ENCODE measurements at places on chromosomes 1 and 21.

DNA sequence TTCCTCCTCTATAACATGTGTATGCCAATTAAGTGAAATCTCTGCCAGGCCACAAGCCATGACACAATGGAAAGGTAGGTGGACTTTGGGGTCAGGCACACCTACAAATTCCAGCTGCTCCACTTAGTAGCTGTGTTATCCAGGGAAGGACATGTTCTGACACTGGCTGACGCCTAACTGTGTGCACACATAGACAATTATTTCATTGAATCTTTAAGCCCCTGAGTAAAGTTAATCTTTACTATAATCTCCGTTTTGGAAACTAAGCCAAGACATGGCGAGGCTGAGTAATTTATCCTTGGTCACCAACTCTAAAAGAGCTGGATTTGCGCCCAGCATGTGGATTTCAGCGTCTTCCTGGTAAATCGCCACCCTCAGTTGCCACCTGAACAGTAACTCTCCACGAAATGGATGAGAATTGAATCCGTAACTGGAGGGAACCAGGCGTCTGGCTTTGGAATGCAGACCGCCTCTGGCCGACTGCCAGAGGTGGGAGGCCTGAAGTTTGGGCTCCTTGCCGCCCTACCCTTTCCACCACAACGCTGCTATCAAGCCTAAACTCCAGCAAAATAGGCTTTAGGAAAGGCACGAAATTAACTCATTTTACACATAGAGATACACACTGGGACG, 888 bp upstream of the SNRPE start:
- no peak for DNase-seq

- no peak for DNase-seq
These were observed 11.0 kb upstream of the TNFRSF8 start for GRCh38 chr1:12052008-12052573.

DNA sequence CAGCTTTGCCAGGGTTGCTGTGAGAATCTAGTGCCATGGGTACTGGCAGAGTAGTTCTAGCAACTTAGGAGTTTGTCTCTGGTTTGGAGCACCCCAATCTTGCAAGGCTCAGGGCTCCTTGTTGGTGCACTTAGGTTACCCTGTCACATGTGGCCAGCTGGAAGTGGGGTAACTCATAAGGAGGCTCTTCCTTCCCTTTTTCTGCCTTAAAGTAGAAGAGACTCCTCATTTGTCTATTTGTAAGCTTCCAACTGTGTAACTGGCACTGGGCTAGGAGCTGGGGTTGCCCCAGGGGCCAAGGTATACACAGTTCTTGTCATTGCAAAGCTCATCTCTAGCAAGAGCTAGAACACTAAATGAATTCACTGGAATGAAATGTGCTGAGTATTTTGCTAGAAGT, 10.6 kb downstream of the MROH7 start:
- DNase-seq, result no peak

GRCh38 chr1:65109487-65109886, 38.5 kb upstream of the AK4 start:
- no peak for DNase-seq

DNA sequence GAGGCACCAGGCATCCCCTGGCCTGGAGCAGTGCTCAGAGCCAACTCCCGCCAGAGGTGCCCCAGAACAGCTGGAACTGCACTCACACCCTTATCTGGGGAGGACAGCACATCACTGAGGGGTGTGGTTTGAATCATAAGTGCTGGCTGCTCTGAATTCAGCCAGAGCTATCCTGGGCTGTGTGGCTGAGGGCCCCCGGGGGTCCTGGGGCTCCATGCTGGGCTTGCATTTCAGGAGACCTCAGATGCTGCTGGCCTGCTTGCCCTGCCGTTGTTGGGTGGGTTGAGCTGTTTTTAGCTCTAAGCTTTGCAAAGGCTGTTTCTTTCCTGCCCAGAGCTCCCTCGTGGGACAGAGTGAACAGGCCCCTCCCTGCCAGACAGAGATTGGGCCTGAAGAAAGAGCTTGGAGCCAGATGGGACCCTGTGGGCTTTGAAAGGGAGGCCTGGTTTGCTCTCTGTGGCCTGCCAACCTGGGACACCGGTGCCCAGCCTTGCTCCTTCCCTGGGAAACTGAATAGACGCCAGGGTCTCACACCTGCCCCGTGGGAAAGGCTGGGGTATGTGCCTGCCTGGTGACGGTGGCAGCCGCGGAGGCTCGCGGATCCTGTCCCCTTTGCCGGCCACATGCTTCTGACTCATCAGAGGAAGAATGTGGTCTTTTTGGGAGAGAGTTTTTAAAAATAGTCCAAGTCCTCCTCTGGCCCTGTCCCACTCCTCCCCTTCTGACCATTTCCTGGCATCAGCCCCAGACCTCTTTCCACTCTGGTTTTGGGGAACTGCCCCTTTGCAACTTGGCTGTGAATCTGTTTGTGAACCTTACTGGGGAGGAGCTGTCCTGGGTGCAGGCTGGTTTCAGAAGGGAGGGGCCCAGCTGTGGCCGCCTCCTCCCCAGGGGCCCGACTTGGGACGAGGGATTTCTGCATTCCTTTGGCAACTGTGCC, 30.0 kb downstream of the ARHGEF10L start:
- no peak for DNase-seq

DNA sequence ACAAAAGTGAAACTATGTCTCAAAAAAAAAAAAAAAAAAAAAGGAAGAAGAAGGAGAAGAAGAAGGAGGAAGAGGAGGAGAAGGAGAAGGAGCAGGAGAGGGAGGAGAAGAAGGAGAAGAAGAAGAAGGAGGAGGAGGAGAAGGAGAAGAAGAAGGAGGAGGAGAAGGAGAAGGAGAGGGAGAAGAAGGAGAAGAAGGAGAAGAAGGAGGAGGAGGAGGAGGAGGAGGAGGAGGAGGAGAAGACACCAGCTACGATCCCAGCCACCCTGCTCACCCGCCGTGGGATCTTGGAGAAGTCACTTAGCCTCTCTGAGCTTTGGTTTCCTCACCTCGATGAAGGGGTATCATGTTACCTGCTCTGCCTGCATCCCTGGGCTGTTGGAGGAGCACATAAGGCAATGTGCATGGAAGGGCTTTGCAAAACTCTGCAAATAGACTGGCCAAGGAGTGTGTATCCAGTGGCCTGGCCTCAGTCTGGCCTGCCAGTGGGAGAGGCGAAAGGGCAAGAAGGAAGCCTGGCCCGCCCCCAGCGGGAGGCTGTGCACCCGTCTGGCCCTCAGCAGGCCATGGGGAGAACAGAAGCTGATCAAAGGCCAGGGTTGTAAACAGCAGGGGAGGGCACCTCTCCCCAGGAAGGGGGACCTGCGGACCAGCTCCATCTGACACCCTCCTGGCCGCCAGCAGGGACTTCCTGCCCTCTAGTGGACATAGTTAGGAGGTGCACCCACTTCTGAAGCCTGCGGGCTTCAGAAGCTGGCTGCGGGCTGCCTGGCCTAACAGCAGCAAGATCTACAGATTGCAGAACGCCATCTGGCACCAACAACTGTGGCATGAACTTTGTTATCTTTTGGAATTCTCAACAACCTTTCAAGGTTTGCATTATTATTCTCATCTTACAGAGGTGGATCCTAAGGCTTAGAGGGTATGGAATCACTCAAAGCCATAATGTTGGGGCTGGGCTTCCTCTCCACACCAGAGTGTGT, 19.2 kb upstream of the CDK18 start:
- peak; percentile 93 for DNase-seq

GRCh38 chr1:43934101-43934985, 742 bp downstream of the ARTN start:
- peak; percentile 99 for DNase-seq

DNA sequence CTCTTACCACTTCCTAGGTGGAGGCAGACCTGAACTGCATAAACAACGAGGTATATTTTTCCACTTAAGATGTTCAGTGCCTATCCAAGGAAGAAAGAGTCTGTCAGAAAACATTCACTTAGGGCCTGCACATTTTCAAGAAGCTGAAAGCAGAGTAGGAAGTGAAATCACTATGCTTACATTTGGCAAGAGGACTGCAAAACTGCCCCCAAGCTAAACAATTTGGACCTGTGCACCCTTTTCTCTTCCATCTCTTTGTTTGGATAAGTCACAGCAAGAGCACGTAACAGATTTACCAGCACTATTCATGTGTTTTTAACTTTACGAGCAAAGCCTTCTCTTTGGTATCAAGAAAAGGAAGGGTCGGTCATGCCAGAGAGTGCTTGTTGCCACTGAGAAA, 13.2 kb upstream of the BEND5 start:
- DNase-seq, result no peak

DNA sequence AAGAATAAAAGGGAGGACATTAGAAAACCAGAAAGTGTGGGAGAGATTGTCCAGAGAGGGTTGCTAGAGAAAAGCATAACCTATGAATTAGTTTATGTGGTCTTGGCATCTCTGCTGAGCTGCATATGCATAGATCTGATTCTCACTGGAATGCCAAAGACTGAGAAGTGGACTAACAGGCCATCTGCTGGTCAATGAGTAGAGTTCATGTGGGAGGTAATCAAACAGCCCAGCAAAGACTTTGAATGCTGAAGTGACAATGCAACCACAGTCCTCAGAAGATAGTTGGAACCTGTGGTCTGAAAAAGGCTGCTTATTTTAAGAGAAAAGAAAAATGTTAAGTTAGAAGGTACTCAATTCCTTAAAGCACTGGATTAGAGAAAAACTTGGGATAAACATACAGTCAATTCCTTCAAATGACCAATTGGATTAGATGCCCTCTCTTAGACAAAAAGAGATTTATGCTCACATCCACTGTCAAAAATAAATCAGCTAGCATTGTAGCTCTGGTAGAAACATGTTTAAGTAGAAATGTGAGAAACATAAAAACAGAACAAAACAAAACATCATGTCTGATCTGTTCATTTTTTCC, 382.8 kb downstream of the AMY1C start:
- peak; percentile 73 for DNase-seq

DNA sequence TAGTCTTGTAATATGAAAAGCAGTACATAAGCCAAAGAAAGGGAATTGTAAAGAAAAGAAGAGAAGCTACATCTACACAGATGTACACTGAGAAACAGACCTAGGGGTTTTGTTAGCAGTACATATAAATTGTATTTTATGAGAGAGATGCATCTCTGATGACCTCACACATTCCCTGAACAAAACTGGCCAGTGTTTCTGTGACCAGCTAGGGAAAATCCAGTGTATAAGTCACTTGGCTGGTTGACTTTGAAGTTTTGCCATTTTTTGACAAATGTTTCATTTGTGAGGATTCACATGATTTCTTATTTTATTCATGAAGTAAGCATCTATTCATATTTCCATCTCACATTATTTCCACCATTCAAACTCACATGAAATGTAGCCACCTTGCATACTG, 28.3 kb upstream of the DYNLT5 start:
- no peak for DNase-seq

DNA sequence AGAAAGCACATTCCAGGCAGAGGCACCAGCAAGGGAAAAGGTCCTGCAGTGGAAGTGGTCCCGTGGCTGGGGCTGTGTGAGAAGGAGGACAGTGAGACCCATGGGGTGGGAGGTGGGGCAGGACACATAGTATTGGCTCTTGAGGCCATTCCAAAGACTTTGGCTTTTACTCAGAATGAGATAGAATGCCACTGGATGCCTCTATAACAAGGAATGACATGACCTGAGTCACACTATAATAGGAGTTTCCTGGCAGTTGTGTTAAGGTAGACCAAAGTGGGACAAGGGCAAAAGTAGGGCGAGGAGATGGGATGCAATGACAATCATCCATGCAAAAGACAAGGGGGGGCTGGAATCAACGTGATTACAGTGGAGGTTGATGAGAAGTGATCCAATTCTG, 24.7 kb upstream of the LAMC2 start:
- no peak for DNase-seq

DNA sequence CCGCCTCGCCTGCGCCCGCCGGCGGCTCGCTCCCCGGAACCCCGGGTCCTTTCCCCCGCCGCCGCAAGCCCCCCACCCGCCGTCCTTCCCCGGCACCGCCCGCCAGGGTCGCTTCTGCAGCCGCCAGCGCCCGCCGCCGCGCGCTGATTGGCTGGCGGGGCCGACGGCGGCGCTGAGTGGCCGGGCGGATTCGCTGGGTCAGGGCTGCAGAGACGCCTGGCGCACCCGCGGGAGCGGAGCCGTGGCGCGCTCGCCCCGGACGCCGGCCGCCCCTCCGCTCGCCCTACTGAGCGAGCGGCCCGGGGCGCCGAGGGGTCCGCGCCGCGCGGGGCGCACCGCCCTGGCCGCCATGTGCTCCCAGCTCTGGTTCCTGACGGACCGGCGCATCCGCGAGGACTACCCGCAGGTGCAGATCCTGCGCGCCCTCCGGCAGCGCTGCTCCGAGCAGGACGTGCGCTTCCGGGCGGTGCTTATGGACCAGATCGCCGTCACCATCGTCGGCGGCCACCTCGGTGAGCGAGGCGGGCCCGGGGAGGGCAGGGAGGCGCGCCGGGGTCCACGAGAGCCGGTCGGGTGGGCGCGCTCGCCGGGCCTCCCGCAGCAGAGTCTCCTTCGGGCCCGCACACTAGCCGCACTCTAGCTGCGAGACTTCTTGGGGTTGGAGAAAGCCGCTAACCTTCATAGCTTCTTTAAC, at the start of gene RIMKLA:
TSS of gene RIMKLA (plus strand) at position 207 of the 694 bp plus-strand sequence. CDS start at position 350, 143 bp downstream.
- peak; percentile 70 for DNase-seq

DNA sequence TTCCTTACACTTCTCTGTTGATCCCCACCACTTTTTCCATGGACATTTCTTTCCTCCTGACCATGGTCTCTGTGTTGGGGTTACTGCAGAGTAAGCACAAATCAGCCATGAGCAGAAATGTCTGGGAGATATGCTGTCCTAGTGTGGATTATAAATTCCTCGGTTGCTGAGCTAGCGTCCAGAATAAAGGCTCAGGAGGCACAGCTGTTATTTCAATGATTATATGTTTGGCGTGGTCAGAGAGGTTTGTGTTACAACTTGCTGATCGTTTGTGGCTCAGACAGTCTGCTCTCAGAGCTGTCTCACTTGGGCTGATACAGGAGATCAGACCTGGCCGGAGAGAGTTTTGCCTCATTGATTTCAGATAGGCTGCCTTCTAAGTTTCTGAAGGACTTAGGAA, 37.5 kb upstream of the LAMC2 start:
- no peak for DNase-seq

GRCh38 chr1:17717594-17718535, 37.3 kb upstream of the ACTL8 start:
- DNase-seq, result peak; percentile 9

- no peak for DNase-seq
These were observed 85.2 kb upstream of the TMPRSS2 start for GRCh38 chr21:41593051-41593759.

GRCh38 chr1:82099170-82099569, 298.4 kb downstream of the ADGRL2 start:
- no peak for DNase-seq
